ENCODE measurements at places on chromosomes 6 and 20. TPM values are rescaled to one million over a fixed set of nuclear protein-coding genes. Genes with fewer than 3 reads are reported as not detected.

DNA sequence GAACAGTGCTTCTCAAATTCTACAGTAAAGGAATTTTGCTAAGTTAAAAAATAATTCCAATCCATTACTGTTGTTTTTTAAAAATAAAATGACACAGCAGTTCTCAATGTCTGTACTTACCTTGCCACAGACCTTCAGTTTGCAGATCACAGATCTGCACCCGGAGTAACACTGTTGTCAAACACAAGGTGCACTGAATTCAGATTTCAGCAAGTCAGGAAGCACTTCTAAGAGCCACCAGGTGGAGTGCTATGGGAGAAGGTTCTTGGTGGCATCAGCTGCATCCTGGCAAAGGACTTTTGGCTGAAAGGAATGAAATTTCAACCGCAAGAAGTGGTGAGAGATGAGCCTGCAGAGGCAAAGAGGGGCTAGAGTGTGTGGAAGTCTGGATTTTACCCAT is 17.4 kb downstream of the RSPH4A start:
- DNase-seq, result no peak

DNA sequence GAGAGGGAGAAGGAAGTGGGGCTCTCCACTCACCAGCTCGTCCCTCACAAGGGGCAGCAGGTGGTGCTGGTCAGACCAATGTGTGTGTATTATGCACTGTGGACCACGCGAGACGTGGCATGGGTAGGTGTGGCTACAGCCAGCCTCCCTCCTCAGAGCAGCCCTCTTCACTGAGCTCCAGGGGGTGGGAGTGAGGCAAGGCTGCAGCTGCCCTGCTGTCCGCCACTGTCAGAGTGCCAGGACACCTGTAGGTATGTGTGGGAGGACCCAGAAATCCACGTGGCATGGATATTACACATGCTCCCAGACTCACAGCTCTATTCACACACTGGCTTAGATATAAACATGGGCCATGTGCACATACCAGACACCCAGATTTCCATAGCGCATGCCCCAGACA is 90.3 kb downstream of the VEGFA start:
- DNase-seq, result no peak

- no peak for DNase-seq
Observed at GRCh38 chr20:18506744-18507143, 996 bp upstream of the SEC23B start.

Gene CRISP2
- not detected for total RNA-seq

- no peak for DNase-seq
Observed at GRCh38 chr6:12200761-12201160, 89.4 kb upstream of the EDN1 start.

DNA sequence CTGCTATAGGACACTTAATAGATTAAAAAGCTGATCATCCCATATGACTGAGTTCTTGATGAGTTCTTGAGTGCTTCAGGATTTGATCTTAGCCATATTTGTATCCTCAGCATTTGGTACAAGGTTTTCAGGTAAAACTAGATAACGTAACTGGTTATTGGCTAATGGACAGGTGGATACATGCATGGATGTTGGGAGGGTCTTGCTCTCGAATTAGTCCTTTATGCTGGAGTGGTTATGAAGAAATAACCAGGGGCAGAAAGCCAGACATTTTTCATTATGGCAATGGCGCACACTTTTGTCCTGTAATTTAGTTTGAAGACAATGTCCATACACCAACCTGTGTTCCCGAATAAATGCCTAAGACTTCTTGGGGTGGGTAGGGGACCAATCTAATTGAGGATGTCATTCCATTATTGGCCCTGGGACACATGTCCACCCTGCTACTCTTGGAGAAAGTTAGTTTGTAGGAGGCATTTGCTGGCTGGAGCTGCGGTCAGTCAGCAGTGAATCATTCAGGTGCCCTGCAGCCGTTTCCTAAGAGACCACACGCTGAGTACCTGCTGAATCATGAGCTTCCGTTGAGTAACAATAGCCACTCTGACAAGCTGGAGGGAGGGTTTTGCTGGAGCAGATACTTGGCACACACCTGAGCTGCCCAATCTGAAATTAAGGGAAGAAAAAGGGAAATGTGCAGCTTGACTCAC is 194.4 kb downstream of the FOXA2 start:
- DNase-seq, result no peak

DNA sequence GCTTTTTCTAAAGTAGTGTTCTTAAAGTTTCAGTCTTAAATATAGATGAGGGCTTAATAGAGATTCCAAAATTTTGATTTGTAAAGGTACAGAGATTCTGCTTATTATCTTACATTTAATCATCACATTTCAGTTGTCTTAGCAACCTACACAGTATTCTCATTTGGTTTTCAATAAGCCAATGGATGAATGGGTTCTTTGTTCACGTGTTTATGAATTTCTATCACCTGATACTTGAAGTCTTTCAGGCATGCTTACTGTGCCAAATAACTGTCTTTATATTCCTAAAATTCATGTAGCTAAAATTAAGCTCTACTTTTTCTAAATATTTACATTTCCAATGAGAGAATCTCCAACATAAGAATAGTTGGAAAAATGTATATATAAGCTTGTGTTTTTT is 152.7 kb downstream of the EYA4 start:
- no peak for DNase-seq

Gene PLN
- 194 TPM for total RNA-seq

DNA sequence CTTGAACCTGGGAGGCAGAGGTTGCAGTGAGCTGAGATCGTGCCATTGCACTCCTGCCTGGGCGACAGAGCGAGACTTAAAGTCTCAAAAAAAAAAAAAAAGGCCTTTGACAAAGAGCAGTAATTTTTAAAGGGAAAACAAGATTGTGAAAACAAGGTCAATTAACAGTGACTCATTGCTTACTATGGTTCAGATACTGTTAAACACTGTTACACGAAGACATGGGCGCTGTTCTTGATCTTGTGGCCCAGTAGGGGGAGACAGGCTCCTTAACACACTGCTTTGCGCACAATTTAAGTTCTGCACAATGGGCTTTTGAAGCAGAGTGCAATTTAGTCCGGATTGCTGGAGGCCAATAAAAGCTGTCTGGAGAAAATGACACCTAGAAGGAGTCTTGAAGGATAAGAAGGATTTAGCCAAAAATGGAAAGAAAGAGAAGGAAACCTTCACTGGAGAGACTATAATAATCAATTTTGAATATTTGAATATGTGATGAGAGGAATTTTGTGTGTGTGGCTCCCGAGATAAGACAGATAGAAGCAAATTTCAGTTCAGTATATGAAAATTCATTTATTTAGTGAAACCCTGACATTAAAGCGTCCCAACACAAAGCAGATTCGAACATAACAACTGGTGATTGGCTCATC is 6.0 kb upstream of the LATS1 start:
- no peak for DNase-seq

Gene FOXS1
- 5.4 TPM for total RNA-seq

- no peak for DNase-seq
Observed at GRCh38 chr6:2109796-2110195, 135.6 kb downstream of the GMDS start.

Gene PTK6
- not detected for total RNA-seq

DNA sequence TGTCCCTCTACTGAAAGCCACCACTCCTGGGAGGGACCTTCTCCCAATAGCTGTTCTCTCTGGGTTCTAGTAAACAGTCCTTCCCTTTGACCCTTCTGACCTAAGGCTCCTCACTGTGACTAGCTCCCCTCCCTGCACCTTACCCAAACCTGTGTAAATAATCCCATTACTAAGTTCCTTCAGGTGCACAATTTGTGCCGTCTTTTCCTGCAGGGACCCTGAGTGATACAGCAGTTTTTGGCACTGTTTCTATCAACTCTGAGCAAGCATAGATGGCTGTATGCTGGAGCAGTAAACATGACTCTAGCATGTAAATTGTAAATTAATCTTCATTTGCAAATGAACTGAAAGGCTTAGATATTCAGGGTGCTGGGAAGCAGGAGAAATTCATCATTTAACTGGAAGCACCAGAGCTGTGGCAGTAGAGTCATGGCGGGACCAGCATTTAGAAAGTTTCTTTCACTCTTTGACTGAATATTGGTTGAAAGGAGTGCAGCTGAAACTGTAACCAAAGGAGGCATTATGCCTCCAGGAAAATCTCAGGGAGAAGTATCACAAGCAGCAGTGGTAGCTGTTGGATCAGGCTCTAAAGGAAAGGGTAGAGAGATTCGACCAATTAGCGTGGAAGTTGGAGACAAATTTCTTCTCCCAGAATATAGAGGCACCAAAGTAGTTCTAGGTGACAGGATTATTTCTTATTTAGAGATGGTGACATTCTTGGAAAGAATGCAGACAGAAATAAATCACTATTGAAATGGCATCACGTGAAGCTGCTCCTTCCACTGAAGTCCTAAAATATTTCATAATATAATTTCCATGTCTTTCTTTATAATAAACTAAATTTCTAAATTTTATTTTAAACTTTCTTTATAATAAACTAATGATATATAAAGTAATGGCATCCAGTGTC is 117.8 kb downstream of the TCP11 start:
- no peak for DNase-seq

- DNase-seq, result no peak
Observed at GRCh38 chr6:116106146-116106545, 5.5 kb downstream of the NT5DC1 start.

DNA sequence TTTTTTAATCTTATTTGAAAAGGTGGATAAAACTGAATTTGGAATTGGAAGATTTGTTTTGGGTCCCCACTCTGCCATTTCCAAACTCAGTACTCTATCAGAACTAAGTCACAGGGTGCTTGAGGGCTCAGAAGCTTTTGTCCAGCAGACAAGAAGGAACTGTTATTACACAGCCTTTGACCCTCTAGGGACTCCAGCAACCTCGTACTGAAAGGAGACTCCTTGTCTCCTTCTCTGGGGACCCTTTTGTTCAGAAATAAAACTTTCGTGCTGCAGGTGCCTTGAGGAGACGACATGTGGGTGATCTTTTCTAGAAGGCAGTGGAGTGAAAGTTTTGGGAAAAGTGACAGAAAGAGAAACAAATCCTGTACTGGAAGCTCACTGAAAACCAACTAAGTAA is 7.4 kb upstream of the POLR1H start:
- no peak for DNase-seq

DNA sequence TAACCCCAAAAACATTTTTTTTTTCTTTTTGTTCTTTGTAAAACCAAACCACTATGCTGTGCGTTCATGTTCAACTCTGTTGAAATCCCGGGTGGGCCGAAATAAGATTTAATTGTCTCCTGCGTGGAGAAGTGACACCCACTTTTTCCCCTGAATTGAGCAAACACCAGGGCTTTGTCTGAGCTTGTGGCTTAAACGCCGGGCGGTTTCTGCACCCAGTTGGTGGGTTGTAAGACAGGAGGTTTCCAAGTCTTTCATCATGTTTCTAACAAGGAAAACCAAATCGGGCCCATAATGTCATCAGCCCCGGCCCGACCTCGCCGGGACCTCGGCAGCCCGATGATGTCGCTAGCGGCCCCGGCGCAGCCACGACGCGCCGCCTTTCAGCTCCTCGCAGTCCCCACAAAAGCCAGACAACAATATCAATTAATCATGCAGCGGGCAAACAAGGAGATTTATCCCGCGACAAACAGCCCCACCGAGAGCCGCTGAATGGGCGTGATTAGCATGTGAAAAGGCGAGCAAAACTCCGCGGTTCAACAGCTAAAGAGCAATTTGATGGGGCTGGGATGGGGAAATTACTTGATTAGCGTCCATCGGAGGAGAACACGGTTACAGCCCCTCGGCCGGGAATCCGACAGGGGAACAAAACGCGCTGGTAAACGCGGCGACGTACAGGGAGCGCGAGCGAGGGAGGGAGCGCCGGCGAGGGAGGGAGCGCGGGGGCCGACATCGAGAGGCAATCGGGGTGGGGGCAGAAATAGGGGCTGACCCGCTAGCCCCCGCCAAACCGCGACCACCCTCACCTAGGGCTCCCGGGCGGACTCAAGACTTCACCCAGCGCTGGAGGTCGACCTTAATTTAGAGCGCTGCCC is 5.3 kb downstream of the LINC00237 start:
- no peak for DNase-seq

- DNase-seq, result no peak
Observed at GRCh38 chr6:131765081-131765803, 42.6 kb upstream of the ENPP1 start.

GRCh38 chr6:87825821-87826221 is 123.8 kb upstream of the AKIRIN2 start:
- no peak for DNase-seq

- no peak for DNase-seq
Observed at GRCh38 chr6:14174226-14174625, 56.7 kb downstream of the CD83 start.

Gene OTOR
- not detected for total RNA-seq

DNA sequence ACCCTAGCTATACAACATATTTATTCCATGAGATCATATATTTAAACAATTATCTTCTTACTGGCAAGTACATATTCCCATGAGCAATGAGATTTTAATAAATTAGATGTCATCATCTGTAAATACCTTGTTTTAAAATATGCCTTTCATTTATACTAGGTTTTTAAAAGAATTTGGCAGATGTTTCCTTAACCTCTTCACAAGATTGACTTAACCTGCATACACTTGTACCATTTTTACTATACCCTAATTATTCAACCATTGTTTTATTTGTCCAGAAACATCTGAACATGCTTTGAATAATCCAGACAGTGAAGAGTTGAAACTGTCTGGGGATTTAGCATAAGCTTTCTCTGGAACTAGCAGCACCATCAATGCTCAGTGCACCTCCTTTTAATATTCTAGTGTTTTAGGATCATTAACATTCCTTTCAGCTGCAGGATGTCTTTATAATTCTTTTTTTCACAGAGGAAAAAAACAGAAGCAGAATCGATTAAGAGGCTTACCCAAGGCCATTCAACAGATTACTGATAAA is 188.0 kb upstream of the TENT5A start:
- DNase-seq, result no peak

GRCh38 chr6:33508935-33509926 is 54.9 kb downstream of the ZBTB9 start:
- no peak for DNase-seq

Gene CUL7
- total RNA-seq, result 9.1 TPM

Gene CYP21A2
- not detected for total RNA-seq

- DNase-seq, result no peak
Observed at GRCh38 chr20:46216770-46217464, 91.4 kb downstream of the CDH22 start.

DNA sequence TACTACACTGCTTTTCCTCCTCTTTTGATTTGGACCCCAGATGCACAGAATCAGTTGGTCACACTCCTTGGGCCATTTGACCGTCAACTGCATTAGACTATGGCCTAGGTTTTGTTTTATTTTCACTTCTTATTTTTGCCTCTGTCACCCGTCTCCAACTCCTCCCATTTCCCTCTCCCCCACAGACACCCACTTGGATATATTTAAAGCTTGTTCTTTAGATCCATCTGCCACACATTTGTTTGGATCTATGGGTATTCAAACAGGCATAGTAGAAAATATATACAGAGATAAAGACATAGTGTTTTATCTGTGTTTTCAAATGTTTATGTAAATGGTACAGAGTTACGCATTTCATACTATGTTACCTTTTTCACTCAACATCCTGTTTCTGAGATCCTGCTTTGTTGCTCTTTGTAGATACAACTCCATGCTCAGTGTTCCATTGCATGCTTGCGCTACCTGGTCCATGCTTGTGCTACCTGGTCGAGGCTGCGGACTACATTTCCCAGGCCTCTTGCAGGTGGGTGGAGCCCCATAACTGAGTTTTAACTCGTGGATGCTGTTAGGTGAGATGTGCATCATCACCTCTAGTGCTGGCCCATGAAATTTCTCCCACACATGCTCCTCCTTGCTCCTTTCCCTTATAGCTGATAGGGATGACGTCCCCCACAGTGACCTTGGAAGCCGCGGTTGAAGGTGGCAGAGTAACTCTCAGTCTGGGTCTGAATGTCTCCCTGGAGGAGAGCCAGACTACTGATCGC is 11.5 kb upstream of the PREX1 start:
- no peak for DNase-seq

Gene KHDRBS2
- total RNA-seq, result 7.3 TPM

Gene FAM209B
- 0.79 TPM for total RNA-seq

- DNase-seq, result no peak
Observed at GRCh38 chr20:8721098-8721497, 347.8 kb upstream of the PLCB4 start.

Data from uterus (tissue), 4 donors.